H7 (cell line): ENCODE measurements at places on chromosomes 12 and 14.

DNA sequence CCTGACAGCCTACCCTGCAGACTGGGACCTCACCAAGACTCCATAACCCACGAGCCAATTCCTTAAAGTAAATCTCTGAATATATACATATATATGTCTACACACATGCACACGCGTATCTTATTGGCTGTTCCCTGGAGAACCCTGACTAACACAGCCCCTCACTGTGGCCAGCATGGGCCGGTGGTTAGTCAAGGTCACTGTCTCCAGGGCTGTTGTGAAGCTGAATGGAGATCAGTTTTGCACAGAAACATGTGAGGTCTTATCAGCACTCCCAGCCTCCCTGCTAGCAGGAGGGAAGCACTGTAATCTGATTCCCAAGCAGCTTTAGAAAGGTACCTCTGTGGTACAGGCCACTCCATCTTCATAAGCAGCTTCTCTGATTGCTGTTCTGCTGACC is 46.6 kb upstream of the PLEKHG6 start:
- no peak for DNase-seq

DNA sequence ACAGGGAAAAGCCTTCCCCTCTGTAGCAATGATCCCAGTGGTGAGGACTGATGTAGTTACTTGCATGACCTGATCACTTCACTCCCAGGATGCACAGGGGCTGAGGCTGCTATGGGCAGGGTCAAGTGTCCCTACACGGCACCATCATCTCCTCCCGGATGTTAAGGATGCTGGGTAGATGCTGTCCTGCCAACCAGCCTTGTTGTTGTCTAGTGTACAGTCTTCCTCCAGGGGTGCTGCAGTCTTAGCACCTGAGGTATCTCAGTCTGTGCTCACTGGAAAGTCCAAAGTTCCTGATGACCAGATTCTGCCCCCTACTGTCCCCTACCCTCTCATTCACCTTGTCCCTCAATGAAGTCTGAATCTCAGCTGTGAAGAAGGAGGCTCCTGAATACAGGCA is 20.1 kb downstream of the CPM start:
- DNase-seq, result no peak

GRCh38 chr14:49920935-49921334 is 28.1 kb downstream of the ARF6 start:
- DNase-seq, result no peak

GRCh38 chr14:68633131-68633991 is 159.5 kb downstream of the ZFP36L1 start:
- no peak for DNase-seq

DNA sequence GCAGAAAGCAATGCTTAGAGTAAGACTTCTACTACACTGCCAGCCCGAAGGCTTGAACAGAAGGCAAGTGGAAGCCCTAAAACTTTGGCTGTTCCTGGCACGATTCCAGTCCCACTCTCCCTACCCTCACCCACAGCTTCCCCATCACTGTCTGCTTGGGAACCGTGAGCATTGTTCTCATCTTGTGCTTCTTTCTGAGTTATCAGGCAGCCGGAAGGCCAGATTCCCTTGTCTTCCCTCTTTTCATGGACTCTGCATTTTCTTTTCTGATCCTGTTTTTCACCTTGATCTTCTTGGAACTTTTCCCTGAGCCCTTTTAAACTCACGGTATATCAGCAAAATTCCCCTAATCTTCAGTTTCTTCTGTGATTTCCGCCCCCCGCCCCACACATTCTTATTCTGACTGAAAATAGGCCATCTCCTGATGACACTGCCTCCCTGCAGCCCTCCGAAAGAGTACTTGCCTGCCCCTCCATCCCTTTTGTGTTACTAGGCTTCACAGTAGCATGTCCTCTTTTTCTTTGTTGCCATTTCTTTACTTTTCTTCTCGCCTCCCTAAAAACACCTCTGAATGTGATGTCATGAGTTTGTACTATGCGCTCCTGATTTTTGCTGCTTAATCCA is 29.9 kb downstream of the RCOR1 start:
- peak; percentile 54 for DNase-seq

DNA sequence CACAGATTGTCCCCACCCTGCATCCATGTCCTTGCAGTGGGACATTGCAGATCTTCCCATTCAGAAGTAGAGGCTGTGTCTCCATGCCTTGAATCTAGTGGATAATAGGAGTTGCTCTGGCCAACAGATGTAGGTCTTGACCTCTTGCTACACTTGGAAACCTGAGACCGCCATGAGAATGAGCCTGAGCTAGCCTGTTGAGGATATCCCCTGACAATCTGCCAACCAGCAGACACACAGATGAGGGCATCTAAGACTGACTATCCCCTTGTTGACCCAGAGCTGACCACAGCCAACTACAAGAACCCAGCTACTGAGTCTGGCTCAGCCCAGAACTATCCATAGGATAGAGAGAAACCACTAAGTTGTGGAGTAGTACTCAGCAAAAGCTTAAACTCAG is 161.1 kb upstream of the NOS1 start:
- no peak for DNase-seq

DNA sequence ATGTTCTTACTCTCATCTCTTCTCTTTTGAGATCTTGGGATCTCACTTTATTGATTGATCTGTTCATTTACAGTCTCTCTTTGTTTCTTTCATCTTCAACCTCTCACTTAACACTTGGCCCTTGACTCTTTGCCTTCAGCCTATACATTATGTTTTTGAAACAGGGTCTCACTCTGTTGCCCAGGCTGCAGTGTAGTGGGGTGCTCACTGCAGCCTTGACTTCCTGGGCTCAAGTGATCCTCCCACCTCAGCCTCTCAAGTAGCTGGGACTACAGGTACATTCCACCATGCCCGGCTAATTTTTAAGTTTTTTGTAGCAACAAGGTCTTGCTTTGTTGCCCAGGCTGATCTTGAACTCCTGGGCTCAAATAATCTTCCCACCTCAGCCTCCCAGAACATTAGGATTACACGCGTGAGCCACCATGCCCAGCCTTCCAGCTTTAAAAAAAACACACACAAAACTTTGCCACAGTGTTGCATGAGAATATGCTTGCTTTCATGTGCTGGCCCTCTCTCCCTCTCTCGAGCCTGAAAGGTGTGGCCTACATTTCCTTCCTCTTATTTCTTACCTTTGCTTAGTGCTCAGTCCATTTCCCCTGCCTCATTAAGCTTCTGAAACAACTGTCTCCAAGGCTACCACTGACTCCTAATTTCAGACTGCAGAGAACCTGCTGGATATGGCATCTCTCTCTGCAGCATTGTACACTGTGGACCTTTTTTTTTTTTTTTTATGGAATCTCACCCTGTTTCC is 9.9 kb downstream of the DIP2B start:
- no peak for DNase-seq

- no peak for DNase-seq
Observed at GRCh38 chr14:59439256-59439965, 25.8 kb downstream of the GPR135 start.

GRCh38 chr14:89394972-89395371 is 22.1 kb downstream of the FOXN3 start:
- no peak for DNase-seq

DNA sequence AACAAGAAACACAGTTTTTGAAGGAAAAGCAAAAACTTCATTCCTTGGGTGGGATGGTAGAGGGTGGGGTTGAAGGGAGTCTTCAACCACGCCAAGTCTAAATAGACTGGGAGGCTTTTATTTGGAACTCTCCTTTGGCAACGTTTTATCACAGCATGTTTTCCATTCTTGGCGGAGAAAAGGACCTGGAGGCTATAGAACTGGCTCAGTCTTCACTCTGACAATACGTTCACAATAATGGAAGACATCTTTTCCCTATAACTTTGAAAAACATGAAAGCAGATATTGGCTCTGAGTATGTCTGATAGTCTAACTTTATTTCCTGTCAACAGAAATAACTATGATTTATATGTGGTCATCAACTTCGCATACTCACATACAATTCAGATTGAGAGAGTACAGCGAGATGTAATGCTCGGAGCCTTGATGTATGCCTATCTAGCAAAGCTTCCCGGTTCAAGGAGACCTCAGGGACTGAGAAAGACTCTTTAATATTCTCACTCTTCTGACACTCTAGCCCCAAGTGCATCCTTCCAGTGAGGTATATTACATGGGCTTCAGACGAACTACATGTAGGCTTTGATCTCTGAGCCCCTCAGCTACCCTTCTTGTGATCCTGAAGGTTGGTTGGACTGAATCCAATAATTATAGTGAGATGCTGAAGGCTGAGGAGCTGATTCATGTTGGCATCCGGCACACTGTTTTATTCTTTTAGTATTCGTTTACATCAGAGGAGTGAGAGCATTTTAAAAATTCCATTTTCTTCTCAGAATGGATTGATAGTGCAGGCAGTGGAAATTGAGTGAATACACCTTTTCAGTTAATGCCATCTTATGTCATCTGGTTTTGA is 14.0 kb downstream of the TMEM30B start:
- DNase-seq, result no peak
